ENCODE measurements at places on chromosomes 4 and X.

- DNase-seq: no peak
Observed at GRCh38 chrX:39955625-39956024, 142.1 kb downstream of the BCOR start.

- DNase-seq: no peak
Observed at GRCh38 chr4:114691865-114692264, 93.3 kb downstream of the UGT8 start.

- no peak for DNase-seq
Observed at GRCh38 chr4:129326571-129327460, 230.9 kb downstream of the C4orf33 start.

DNA sequence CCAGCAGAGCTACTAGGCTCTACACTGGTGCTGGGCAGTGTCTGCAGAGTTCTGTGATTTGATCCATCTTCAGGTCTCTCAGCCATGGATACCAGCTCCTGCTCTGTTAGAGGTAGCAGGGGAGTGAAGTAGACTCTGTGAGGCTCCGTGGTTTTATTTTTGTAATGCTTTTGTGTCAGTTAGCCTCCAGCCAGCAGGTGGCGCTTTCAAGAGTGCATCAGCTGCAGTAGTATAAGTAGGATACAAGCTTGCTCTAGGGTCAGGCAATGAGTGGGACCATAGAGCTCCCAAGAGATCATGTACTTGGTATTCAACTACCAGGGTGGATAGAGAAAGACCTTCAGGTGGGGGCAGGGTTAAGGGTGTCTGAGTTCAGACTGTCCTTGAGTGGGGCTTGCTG is 362.5 kb upstream of the TRAM1L1 start:
- peak; percentile 1 for DNase-seq

DNA sequence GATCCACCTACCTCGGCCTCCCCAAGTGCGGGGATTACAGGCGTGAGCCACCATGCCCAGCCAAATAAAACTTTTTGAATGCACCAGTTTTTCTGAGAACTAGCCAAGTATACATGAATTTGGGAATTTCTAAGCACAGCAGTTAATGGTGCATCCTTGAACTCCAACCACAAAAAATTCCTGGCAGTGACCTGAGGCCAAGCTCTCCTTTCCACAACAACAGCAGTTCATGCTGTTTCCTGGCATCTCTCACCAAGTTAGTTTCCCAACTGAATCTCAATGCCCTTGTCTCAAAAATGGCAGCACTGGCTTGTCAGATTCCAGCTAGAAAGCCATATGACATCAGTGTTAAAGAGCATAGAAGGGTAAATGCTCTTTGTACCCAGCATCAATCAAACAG is 15.9 kb upstream of the XKRX start:
- DNase-seq: no peak

DNA sequence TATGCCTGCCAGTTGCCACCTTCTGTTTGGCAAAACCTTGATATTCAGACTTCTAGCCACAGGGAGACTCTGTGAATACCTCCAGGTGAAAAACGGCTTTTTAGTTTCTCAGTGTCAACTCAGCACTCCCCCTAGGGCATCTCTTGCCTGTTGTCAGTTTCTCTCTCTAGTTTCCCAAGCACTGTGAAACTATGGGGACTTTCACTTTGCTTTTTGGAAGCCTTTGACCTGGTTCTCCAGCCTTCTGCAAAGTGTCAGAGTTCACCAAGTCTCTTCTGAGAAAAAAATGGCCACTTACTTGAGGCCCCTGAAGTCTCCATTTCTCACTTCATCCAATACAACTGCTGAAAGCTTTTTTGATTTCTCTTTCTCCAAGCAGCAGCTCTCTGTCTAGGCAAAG is 521.5 kb downstream of the INPP4B start:
- no peak for DNase-seq

- DNase-seq: no peak
Observed at GRCh38 chr4:37890801-37891259, at the start of gene TBC1D1. TSS of gene TBC1D1 (plus strand) at chr4:37891084. CDS start at chr4:37902096, 11,012 bp downstream.

- DNase-seq: no peak
Observed at GRCh38 chrX:133563705-133564104, 148.4 kb upstream of the GPC4 start.

DNA sequence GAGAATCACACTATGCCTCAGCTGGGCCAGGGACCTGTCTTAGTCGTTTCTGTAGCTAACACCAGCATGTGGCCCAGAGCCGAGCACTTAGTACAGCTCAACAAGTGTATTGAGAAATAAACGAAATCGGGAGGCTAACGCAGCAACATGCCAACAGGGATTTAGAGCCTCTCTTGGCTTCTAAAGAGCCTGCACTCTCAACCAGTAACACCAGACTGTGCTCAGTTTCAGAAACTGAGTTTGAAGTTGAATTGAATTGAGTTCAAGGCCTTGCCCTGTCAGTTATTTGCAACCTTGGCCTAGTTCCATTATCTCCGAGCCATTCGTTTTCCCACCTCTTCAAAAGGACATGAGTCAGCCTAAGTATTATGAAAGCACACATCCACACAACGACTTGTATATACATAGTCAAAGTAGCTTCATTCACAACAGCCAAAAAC is 71.3 kb upstream of the LDB2 start:
- DNase-seq: no peak

GRCh38 chr4:95124906-95125504 is 367.2 kb downstream of the BMPR1B start:
- DNase-seq: no peak

GRCh38 chr4:110400086-110400485 is 75.9 kb upstream of the ENPEP start:
- no peak for DNase-seq

- no peak for DNase-seq
Observed at GRCh38 chr4:150950657-150951288, 64.3 kb downstream of the LRBA start.

DNA sequence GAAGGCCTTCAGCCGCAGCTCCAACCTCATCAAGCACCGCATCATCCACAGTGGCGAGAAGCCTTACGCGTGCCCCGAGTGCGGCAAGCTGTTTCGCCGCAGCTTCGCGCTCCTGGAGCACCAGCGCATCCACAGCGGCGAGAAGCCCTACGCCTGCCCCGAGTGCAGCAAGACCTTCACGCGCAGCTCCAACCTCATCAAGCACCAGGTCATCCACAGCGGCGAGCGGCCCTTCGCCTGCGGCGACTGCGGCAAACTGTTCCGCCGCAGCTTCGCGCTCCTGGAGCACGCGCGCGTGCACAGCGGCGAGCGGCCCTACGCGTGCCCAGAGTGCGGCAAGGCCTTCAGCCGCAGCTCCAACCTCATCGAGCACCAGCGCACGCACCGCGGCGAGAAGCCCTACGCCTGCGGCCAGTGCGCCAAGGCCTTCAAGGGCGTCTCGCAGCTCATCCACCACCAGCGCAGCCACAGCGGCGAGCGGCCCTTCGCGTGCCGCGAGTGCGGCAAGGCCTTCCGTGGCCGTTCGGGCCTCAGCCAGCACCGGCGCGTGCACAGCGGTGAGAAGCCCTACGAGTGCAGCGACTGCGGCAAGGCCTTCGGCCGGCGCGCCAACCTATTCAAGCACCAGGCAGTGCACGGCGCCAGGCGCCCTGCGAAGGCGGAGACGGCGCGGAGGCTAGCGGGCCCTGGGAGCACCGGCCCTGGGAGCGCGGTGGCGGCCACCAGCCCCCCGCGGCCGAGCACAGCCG is 9.8 kb downstream of the ZFP92 start:
- no peak for DNase-seq

GRCh38 chrX:107542500-107542899 is 85.8 kb upstream of the PRPS1 start:
- DNase-seq: no peak

- no peak for DNase-seq
Observed at GRCh38 chr4:38873290-38873944, 5.8 kb downstream of the FAM114A1 start.

DNA sequence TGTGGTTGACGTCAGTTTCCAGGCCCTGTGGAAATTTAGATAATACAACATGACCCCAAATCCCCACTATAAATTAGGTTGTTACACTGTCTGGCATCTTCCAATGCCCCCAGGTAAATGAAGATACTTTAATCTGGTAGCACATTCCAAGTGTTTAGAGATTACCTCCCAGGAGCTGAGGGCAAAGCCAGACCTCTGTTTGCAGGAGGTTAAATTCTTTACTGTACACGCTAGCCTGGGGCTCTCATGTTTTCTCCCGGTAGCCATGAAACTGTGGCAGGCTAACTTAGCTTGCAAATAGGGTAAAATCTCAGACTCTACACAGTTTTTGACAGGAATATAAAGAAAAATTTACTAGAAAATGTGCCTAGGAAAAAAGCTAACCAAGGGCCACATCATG is 450.0 kb downstream of the PDGFC start:
- no peak for DNase-seq

GRCh38 chr4:45036677-45037076 is 310.3 kb upstream of the GNPDA2 start:
- no peak for DNase-seq

DNA sequence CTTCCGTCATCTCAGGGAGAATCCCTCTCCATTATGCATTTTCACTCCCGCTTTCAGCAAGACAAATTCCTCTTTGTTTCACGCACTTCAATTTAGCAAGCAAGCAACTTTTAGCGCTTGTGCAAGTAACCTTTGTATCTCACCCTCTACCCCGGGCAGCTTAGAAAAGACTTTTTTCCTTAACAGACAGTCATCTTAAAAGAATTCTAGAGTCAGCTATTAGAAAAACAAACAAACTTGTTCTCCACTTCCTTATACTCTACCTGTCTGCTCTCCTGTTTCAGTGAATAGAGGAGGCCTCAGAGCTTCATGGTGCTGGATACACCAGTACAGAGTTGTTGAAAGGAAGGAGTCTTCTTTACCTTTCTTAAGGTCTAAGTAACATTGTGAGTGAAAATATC is 12.1 kb downstream of the TIGD2 start:
- no peak for DNase-seq

DNA sequence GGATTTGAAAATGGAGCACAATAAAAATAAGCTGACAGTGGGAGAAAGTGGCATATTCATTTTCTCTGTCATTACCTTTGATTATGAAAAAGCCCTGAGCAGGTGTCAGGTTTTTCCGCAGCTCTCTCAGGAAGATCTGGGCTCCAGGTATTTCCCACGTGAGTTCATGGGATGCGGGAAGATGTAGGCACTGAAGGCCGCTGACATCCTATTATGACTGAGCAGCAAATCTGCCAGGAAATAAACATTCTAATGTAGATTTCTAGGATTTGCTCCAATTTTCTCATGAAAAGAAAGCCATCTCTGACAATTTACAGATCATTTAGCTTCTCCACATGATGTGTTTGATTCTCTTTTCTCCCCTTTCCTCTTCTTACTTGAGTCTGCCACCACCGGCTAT is 160.7 kb downstream of the KIT start:
- no peak for DNase-seq

DNA sequence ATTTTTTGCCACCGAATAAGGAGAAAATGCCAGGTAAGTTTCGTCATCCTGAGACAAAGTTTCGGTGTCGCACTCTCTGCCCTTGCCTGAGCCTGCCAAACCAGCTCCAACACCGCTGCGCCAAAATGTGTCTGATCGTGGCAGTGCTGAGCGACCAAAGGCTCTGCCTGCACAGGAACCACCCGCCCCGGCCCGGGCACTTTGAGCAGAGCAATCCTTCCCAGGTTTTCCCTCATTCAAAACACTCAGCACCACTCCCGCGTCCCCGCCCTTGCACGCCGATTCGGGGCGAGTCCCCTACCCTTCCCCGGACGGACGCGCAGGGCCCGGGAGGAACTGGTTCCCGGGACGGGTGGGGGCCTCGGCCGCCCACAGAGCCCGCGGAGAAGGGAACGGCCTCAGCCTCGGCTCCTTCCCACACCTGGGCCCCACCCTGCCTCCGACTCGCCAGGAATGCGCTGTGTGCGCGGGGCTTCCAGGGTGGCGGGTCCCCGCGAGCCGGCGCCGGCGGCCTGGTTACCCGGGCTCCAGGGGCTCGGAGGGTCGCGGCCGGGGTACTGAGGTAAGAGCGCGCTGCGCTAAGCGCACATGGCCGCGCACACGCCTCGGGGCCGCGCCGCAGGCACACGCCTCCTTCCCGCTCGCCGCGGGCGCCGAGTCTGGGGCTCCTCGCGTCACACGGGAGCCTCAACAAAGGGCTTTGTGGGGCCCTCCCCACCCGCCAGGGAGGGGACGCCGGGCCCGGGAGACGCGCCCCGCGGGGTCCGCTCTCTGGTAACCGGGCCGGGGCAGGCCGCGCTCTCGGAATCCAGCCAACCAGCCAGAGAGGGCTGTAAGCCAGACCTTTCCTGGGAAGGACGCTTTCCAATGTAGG is at the start of gene C4orf36:
TSS of gene C4orf36 (minus strand) at position 661 of the 874 bp plus-strand sequence. CDS start 902 bp downstream, outside the sequence.
- peak; percentile 9 for DNase-seq

DNA sequence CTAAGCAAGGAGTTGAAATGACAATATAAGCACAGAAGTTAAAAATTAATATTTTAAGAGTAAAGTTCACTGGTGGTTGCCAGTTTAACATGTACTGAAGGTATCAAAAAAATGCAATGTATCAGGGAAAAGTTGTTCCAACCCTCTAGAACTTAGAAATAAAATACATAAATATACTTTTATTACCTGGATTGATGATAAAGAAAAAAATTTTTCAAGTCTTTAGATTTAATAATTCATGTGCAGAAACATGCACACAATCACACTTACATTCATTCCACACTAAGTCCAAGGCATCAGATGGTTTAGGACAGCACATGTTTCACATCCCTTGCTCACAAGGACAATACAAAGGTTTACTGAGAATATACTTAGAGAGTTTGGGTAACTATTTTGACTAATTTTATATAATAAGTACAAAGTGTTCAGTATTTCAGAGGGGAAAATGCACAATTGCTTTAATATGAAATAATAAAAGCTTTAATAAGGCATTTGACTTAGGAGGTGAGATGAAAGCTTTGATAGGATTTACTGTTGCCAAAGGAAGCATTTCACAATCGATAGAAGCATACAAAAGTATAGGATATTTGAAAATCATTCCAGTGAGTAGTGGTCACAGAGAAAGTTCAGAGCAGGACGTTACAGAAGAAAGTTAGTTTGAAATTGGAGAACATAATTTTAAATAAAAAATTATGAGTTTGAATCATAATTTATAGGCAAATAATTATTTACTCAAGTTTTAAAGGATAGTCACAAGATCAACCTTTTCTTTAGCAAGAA is 392 bp upstream of the UGT2A3 start:
- no peak for DNase-seq

DNA sequence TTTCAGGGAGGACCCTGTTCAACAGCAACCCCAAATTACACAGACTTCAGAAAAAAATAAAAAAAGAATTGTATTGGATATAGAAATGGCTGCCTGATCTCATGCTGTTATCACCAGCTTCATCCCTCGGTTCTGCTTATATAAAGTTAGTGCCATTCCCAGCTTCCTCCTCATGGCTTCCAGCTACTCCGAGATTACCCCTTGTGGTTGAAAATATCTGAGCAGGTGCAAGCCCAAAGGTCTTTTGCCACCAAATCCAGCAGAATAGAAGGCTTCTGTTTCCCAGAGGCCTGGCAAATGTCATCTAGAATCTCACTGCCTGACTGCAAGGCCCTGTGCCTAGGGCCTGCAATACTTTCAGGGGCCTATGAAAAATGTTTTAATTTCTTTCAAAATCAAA is 13.8 kb upstream of the HPGDS start:
- no peak for DNase-seq

DNA sequence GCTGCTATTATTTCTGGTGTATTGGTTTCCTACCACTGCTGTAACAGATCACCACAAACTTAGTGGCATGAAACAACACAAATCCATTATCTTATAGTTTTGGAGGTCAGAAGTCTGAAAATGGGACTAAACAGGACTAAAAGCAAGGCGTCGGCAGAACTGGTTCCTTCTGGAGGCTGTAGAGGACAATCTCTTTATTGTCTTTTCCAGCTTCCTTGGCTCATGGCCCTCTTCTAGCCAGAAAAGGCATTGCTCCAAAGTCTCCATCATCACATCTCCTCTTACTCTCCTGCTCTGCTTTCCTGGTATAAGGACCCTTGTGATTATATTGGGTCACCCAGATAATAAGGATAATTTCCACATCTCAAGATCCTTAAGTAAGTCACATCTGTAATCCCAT is 121.9 kb downstream of the CLCN4 start:
- DNase-seq: no peak

All from activated CD4-positive, alpha-beta T cell treated with anti-CD3 and anti-CD28 coated beads, Interleukin-2, amount 50 U/mL, for 1 hour (primary cell).